ENCODE measurements at places on chromosomes 2 and 18.

DNA sequence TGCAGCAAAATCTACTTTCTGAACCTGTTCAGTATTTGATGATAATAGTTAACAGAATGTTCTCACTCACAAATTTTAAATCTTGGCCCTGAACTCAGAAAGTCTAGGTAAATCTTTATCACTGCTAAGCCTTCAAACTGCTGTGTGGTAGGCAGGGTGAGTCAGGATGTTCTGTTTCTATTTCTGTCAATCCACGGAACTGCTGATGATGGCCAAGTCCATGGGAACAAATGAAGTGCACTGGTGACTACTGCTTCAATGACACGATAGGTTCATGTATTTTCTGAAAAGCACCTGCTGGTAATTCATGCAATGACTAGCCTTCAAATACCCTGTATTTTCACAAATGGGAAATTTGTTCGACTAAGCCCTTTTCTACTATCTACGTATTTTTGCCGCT, 14.2 kb downstream of the NIFK start:
- DNase-seq, result no peak

GRCh38 chr2:46441838-46442712, 37.3 kb upstream of the TMEM247 start:
- DNase-seq, result no peak

- no peak for DNase-seq
These were observed 188.2 kb downstream of the PTH2R start for GRCh38 chr2:208594642-208595385.

- no peak for DNase-seq
These were observed 19.1 kb downstream of the PHOSPHO2 start for GRCh38 chr2:169713331-169713730.

DNA sequence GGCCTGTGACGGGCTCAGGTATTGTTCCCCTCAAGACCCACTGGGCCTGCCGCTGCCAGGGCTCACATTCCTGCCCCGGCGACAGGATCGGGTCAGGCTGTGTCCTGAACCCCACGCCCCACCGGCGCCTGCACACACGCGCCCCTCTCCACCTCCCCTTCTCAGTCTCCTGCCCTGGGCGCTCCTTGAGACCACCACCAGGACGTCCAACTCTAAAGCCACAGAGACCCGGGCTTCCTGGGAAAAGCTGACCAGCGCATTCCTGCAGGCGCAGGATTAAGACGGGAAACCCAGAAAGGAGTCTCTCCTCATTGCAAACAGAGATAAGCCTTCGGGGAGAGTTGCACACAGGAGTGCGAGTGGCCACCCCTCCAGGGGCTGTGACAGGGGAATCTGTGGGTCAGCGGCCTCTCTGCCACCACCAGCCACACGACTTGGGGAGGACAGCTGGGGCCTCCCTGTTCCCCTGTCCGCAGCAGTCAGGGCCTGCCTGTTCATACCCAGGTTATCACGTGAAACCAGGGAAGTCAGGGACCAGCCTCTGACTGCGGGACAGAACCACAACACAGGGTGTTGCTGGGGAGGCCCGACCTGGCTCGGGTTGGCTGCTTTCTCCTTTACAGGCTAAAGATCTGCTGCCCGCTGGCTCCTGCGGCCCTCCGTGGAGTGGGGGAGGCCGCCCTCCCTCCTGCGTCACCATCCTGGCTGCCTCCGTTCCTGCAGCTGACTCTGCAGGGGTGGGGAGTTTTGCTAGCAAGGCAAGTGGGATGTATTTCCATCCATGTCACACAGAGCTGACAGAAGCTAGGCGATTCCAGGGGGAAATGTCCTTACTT, 88.8 kb downstream of the ZCCHC2 start:
- no peak for DNase-seq

- no peak for DNase-seq
These were observed 19.3 kb downstream of the CHCHD5 start for GRCh38 chr2:112603731-112604130.

DNA sequence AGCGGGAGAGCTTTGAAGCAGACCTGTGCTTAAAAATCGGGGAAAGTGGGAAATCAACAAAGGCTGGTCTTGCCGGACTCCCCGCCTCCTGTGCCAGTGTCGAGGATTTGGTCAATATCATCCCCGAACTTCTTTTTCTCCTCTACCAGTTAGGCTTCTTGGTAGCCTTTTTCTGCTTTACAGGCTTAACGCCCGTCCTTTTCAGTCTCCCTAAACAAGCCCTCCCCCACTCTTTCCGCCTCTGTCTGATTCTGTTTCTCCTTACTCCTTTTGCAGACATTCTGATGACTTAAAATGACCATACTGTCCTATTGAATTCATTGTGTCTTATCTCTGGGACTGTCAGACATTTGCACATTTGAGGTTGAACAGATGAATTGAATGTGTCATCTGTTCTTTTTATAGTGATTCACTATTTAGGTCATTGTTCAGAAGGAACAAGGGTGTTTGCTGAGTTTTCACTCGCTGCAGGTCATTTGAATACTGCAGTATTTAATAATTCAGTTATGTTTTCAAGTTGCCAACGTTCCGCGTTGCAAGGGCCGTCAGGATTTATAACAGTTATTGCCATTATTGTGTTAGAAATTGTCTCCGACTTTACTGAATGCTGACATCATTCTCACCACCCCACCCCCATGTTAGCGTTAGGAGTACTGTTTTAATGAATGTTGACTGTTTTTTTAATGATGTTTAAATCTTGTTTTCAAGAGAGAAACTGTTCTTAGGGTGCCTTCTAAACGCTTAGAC, 1.1 kb downstream of the ITGAV start:
- DNase-seq, result no peak

GRCh38 chr2:24558781-24559472, 67.9 kb downstream of the NCOA1 start:
- DNase-seq, result no peak

DNA sequence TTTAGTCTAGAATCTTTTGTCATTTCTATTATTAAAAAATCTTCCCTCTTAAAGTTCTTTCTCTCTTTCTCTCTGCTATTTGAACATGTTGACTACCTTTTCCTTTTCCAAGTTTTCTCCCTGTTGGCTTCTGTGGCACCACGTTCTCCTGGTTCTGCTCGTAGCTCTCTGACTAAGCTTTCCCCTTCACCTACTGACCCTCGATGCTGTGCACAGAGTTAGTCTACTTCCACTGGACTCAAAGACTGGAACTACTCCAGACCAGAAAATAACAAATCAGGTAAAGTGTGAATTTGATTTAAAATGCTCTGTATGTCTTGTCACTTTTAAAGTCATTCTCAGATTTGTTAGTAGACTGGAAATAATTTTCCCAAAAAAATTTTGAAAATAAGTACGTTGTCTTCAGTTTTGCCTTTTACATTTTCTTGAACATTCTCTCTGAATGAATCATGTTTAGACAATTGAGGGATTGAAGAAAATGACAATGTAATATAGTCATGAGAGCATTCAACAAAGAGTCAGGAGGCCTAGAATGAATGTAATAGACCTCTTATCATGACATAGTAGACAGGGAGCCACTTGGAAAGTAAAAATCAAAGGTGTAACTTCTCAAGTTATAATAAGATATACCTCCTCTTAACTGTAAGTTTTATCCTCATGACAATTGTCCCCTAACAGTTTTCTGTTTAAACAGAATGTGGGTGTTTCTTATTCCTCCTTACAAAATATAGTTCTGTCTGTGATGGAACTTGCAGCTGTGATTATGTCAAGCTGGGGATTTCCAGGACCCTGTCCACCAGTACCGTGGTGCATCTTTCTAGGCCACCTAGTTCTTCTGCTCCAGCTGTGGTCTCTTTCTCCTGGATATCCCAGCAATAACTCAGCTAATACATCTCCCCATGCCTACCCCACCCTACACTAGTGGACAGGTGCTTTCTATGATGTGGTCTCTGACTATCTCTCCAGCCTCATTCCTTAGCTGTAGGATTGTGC, 25.5 kb downstream of the ITPRID2 start:
- DNase-seq, result no peak

- DNase-seq, result no peak
These were observed 21.2 kb downstream of the ADRA2B start for GRCh38 chr2:96095116-96095636.

DNA sequence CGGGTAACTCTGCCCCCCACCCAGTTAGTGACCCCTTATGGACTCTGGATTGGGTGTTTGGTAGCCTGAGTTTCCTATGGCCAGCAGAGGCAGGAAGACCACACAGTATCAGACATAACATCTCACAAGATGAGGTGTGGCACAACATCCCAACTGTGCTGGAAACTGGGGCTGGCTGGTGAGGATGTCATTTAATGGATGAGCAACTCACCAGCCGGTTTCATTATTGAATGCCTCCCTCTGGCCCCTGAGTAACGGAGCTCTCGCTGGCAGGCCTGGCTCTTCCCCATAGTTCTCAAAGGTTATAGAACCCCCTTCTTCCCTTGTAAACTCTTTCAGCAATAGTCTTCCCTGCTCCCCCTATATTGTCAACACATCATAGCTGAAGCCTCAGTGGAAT, 195.0 kb downstream of the BCL11A start:
- no peak for DNase-seq

GRCh38 chr2:27571681-27572080, 11.2 kb upstream of the ZNF512 start:
- DNase-seq, result no peak

GRCh38 chr2:121902171-121902591, 146.7 kb downstream of the TSN start:
- no peak for DNase-seq

Measured in NCI-H187 treated with DMSO at 0.1 percent for 48 hours (cell line).